ENCODE measurements at places on chromosomes 2 and 18.

DNA sequence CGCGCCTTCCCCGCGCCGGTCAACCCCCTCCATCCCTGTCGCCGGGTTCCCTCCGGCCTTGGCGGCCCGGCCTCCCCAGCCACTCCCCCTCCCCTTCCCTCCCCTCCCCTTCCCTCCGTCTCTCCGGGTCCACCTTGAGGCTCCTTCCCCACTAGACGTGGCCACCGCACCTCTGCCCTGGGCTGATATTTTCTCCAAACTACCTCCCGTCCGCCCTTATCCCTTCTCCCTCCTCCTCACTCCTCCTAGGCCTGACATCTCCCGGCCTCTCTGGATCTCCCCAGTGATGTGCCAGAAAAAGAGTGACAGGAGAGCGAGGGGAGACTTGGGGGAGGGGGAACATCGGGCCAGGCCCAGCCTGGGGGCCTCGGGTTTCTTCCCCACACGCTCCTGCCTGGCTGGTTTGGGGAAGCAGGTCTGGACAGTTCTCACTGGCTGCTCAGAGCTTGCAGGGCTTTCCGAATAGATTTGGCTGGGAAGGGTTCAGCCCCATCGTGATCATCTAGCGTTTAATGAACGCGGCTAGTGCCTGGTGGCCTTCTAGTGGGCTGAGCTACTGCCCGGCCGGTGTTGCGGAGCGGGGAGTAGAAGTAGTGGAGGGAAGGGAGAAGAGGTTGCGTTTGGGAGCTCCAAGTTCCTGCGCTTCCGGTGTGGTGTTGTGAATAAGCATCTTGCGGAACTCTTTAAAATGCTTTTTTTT is 641 bp downstream of the MAPRE3 start:
- no peak for DNase-seq

- no peak for DNase-seq
Measured at GRCh38 chr18:48740851-48741485, 202.1 kb downstream of the CTIF start.

- DNase-seq = no peak
Measured at GRCh38 chr18:48475635-48476549, 62.9 kb upstream of the CTIF start.

- no peak for DNase-seq
Measured at GRCh38 chr2:186862869-186863709, 14.1 kb upstream of the ZSWIM2 start.

GRCh38 chr2:446303-446874 is 158.5 kb upstream of the ALKAL2 start:
- DNase-seq = no peak

DNA sequence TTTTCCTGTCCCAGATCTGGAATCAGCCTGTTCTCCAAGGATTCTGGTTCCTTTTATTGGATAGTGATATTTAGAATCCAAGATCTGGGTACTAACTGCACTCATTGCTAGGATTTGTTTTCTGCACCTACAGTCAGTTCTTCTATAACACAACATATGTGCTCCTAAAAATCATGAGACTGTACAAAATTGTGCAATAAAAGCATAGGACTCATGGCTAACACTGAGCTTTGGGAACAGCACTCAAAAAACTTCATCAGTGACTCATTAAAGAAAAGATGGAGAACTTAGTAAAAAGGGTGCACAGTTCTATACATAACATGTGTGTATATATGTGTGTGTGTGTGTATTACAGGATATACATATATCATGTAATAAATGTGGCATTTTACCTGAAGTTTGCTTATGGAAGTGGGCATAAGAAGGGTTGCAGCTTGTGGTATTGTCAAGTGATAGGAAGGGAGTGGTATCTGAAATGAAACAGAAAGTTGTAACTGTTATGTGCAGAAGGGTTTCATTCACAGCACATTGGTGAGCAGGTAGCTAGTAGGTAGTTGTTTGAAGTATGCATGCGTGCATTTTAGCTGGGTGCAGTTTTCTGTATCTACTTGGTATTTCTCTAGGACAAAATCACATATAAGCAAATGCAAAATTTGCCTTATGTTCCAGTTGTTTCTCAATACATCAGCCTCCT is 5.9 kb upstream of the SCYGR2 start:
- no peak for DNase-seq

- no peak for DNase-seq
Measured at GRCh38 chr18:57915865-57916582, 112.9 kb upstream of the ATP8B1 start.

GRCh38 chr2:143128681-143129580 is at the start of gene ARHGAP15:
TSS of gene ARHGAP15 (plus strand) at chr2:143129419.
- DNase-seq = peak; percentile 26

DNA sequence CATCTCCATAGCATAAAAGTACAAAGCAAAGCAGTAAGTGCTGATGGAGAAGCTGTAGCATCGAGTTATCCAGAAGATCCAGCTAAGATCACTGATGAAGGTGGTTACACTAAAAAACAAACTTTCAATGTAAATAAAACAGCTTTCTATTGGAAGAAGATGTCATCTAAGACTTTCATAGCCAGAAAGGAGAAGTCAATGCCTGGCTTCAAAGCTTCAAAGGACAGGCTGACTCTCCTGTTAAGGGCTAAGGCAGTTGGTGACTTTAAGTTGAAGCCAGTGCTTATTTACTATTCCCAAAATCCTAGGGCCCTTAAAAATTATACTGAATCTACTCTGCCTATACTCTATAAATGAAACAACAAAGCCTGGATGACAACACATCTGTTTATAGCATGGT is 44.0 kb downstream of the METTL8 start:
- no peak for DNase-seq

- no peak for DNase-seq
Measured at GRCh38 chr2:138724729-138725459, 55.3 kb downstream of the NXPH2 start.

GRCh38 chr2:128692895-128693742 is 374.5 kb upstream of the HS6ST1 start:
- no peak for DNase-seq

DNA sequence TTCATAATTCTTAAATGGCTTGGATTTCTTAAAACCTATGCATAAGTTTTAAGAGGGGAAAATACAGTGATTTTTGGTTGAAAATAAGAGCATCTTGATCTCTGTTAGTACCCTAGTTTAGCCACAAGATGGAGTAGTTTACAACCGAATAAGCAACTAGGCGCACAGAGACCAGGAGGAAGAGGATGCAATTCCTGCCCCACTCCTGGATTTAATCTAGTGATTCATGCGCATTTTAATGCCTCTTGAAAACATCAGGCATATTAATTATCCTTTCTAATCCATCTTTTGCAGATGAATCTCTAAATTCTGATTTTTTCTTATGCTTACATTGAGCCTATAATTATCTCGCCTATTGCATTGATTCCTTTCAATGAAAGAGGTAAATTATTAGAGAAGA is 76.7 kb downstream of the MRPS9 start:
- no peak for DNase-seq

DNA sequence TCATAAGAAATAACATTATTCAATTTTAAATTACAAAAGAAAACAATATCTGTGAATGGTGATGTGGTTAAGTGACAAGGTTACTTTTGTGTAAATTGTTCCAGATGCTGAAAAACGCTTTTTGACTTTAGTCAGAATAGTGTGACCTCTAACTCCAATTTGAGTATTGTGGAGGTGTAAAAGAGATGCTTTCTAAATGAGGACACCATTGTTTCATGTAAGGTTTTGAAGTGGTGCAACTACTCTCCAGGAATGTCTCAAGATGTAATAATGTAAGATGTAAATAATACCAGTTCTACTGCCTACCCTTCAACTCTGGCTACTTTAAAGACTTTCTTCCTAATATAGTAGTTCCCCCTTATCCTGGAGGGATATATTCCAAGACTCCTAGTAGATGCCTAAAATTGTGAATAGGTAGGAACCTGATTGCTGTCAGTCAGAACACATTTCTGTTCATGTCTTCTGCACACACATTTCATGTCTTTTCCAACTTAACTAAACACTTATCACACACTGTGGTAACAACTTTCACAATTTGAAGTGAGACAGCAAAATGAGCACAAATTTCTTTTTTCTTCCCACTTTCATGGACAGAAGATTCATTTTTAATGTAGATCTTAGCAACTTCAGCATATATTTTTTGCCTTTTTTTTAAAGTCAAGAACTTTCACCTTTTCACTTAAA is 39.1 kb upstream of the PPP1R1C start:
- DNase-seq = no peak

- DNase-seq = no peak
Measured at GRCh38 chr2:160275656-160276055, 75.6 kb upstream of the ITGB6 start.

Data from stimulated activated CD4-positive, alpha-beta T cell treated with anti-CD3 and anti-CD28 coated beads, Interleukin-1b, Interleukin-23, amount 100 ng/mL, for 1 hour (primary cell).